SJSA1 (cell line): ENCODE measurements at places on chromosomes 1 and 21.

DNA sequence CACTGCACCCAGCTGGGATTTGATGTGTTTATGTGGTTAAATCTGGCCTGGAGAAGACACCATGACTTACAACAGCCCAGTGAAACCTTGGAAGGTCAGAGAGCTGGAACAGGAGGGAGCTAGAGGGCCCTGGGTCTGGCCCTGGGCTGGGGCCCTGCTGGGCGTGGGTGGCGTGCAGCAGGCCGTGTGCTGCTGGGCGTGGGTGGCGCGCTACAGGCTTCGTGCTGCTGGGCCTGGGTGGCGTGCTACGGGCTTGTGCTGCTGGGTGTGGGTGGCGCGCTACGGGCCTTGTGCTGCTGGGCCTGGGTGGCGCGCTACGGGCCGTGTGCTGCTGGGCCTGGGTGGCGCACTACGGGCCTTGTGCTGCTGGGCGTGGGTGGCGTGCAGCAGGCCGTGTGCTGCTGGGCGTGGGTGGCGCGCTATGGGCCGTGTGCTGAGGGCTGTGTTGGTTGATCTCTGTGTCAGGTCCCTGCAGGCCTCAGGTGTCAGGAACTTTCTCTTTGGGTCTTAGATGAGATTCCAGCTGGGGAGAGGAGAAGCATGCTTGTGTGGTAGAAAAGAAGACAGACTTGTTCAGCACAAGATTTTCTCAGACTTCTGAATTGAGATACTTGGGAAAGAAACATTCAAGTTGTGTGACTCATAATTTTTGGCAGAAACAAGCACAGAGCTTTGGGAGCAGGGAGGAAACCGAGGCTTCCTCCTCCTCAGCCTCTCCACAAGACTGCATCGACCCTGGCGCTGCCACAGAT lies 66.0 kb downstream of the COL18A1 start:
- H3K36me3 ChIP-seq, result no peaks in the 10 kb centered on the region; the same call in 1 of the 2 replicates
- H3K27ac ChIP-seq, result peak overlapping the region; percentile 73
- H3K4me1 ChIP-seq, result peaks cover 52% of the 10 kb centered on the region
- peak; percentile 86 for DNase-seq
- no peaks in the 10 kb centered on the region for H3K27me3 ChIP-seq
- H3K4me3 ChIP-seq, result peak overlapping the region; percentile 2

DNA sequence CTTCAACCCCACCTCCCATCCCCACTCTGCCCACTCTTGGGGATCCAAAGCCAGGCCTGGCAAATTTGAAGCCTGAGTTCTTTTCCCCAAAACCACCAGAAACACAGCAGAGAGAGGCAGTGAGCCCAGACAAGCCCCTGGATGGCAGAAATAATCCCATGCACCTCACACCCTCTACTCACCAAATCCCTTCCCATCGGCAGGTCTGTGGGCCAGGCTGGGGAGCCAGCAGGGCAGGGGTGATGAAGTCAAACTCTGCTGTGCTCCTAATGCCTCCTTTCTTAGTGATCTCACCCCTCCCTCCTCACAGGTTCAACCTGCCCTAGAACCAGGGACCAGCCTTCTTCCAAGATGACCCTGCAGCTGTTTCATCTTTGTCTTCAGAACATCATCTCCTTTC lies 72.4 kb downstream of the GLIS1 start:
- DNase-seq, result no peak
- no peaks in the 10 kb centered on the region for H3K36me3 ChIP-seq
- H3K27ac ChIP-seq, result no peak overlapping the region
- H3K27me3 ChIP-seq, result no peaks in the 10 kb centered on the region

DNA sequence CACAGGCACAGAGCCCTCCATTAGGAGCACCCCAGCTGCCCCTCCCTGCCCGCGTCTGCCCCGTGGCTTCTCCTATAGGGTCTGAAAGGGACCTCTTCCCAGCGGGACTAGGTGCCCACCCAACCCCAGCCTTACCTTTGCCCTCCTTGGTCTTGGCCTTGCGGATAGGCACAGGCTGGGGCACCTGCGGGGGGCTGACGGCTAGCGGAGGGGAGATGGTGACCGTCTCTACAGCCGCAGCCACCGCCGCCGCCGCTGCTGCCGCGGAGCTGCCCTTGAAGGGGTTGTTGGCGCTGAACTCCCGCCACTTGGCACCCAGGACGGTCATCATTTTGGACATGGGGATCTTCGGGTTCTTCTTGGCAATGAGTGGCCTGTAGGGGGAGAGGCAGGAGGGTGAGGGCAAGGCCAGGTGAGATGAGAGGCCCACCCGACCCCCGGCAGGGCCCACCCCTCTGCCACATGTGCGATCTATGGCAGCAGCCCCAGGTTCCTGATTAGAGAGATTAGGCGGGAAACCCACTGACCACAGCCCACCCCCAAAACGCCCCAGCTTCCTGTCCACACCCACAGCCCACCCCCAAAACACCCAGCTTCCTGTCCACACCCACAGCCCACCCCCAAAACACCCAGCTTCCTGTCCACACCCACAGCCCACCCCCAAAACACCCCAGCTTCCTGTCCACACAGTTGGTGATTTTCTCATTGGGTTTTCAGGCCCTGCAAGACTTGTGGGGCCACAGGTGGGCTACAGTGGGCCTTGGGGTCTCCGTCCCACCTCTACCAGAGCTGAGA lies 25.4 kb downstream of the CHD5 start:
- peaks cover 5% of the 10 kb centered on the region; the same call in 1 of the 2 replicates for H3K4me1 ChIP-seq
- no peaks in the 10 kb centered on the region for H3K36me3 ChIP-seq
- H3K27ac ChIP-seq, result no peak overlapping the region
- H3K27me3 ChIP-seq, result no peaks in the 10 kb centered on the region

- no peak overlapping the region for H3K4me3 ChIP-seq
- H3K27me3 ChIP-seq, result no peaks in the 10 kb centered on the region
- no peak for DNase-seq
- no peak overlapping the region for H3K27ac ChIP-seq
- no peaks in the 10 kb centered on the region for H3K36me3 ChIP-seq
Observed at GRCh38 chr1:36961062-36961615, 73.2 kb downstream of the GRIK3 start.

GRCh38 chr1:199937661-199938060 lies 89.8 kb upstream of the NR5A2 start:
- no peaks in the 10 kb centered on the region; the same call in 1 of the 2 replicates for H3K4me1 ChIP-seq
- H3K27ac ChIP-seq, result no peak overlapping the region
- H3K27me3 ChIP-seq, result no peaks in the 10 kb centered on the region
- no peak for DNase-seq
- H3K4me3 ChIP-seq, result no peak overlapping the region

DNA sequence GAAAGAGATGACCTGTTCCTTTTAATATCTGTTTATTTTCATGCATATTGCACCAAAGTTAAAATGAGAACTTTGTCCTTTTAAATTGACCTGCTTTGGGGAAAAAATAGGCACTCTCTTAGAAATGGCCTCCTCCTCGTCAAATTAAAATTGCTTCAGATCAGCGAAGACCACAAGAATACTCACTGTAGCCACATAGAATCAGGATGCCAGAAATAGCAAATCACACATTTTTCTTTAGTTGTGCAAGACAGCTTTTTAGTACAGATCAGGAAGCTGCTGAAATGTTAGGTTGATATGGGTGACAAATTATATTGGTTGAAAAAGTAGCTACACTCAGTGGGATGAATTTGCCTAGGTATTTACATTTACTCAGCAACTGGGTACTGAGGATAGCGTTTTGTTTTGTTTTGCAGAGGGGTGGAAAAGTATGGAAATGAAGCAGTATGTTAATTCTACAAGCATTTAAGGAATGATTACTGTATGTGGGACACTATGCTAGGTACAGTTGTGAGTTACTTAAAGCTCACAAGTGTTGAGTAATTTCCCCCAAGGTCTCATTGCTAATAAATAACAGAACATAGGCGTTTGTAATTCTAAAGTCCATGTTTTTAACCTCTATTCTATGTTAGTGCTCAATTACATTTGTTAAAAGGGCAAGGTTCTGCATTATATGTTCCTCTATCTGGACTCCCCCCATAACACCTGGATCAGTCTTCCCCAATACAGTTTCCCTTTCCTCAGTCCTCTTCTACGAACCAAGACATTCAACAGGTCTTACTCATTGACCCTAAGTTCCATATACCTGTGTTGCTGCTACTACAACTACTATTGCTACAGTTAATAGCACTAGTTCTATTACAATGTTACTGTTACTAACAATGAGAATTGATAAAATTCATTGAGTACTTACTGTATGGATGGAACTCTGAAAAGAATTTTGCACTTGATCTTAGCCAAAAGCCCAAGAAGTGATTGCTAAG lies 99.4 kb upstream of the S1PR1 start:
- H3K27ac ChIP-seq, result no peak overlapping the region
- DNase-seq, result no peak
- no peak overlapping the region for H3K4me3 ChIP-seq
- H3K27me3 ChIP-seq, result no peaks in the 10 kb centered on the region
- H3K36me3 ChIP-seq, result no peaks in the 10 kb centered on the region
- H3K4me1 ChIP-seq, result peaks cover 5% of the 10 kb centered on the region; the same call in 1 of the 2 replicates

GRCh38 chr1:208604295-208604694 lies 360.1 kb upstream of the PLXNA2 start:
- no peak overlapping the region; the same call in 1 of the 2 replicates for H3K27ac ChIP-seq
- H3K4me1 ChIP-seq, result peaks cover 10% of the 10 kb centered on the region
- no peak overlapping the region for H3K4me3 ChIP-seq
- 0 out of 2 replicates have a peak, but pooled peaks cover 3% of the 10 kb centered on the region for H3K36me3 ChIP-seq
- no peaks in the 10 kb centered on the region for H3K27me3 ChIP-seq

- H3K4me3 ChIP-seq, result no peak overlapping the region
- H3K27ac ChIP-seq, result no peak overlapping the region
- H3K36me3 ChIP-seq, result no peaks in the 10 kb centered on the region
- no peaks in the 10 kb centered on the region for H3K27me3 ChIP-seq
- 0 out of 2 replicates have a peak, but pooled peaks cover 4% of the 10 kb centered on the region for H3K4me1 ChIP-seq
Observed at GRCh38 chr1:206955476-206956451, 9.5 kb upstream of the PIGR start.

DNA sequence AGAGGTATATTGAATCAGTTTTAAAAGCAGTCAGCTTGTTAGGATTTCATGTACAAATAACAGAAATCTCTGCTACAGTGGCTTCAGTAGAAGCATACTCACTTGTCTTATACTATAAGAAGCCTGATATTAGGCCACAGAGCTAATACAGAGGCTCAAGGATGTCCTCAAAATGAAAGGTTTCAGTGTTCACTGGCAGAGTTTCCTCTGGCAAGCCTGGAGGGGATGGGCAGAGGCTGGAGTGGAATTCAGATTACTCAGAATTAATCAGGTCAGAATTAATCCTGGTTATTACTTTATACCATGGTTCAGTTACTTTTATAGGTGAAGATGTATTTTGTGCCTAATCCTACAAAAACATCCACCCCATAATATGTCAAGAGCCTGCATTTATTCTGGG lies 520.5 kb downstream of the USP25 start:
- DNase-seq, result no peak
- H3K36me3 ChIP-seq, result no peaks in the 10 kb centered on the region
- no peaks in the 10 kb centered on the region for H3K27me3 ChIP-seq
- no peaks in the 10 kb centered on the region for H3K4me1 ChIP-seq
- H3K4me3 ChIP-seq, result no peak overlapping the region
- no peak overlapping the region for H3K27ac ChIP-seq

DNA sequence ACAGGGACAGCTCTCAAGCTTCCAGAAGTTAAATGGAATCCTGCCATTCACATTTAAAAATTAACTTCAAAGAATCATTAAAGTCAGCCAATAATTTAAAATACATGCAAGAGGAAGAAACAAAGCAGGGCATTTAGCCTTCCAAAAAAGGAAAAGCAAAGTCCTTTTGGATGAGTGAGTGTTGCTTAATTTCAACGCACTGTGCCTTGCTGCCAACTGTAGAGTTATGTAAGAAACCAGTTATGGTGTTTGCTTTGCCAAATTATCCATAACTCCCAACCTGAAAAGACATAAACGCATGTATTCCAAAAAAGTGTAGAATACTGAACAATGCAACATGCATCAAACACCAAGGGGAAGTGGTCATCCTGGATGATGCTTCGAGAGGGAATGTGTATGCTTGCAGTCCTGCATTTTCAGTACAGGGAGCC lies 16.1 kb upstream of the KCNE1 start:
- H3K4me1 ChIP-seq, result peaks cover 44% of the 10 kb centered on the region
- no peaks in the 10 kb centered on the region for H3K27me3 ChIP-seq
- DNase-seq, result no peak
- H3K27ac ChIP-seq, result no peak overlapping the region; the same call in 1 of the 2 replicates

- no peak overlapping the region for H3K4me3 ChIP-seq
- H3K4me1 ChIP-seq, result peaks cover 37% of the 10 kb centered on the region
- DNase-seq, result no peak
- no peak overlapping the region for H3K27ac ChIP-seq
Observed at GRCh38 chr1:201941420-201942128, 4.8 kb downstream of the LMOD1 start.

DNA sequence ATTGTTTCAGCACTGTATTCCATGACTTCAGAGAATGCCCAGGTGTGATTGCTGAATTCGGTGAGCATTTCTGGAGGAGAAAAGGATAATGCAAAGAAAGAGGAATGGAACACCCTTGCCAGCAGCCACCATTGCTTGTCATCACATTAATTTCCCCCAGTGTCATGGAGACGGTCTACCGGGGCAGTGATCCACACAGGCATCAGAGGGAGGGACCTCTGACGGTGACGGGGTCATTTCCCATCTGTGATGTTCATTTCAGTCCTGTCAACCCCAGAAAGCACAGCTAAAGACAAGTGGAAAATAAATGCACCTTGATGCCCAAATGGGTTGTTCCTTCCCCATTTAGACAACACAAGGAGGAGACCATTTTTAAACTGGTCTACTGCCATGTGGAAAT lies 376.4 kb downstream of the PCP4 start:
- no peak overlapping the region for H3K4me3 ChIP-seq
- H3K4me1 ChIP-seq, result no peaks in the 10 kb centered on the region
- no peaks in the 10 kb centered on the region for H3K36me3 ChIP-seq
- H3K27ac ChIP-seq, result no peak overlapping the region
- DNase-seq, result no peak

DNA sequence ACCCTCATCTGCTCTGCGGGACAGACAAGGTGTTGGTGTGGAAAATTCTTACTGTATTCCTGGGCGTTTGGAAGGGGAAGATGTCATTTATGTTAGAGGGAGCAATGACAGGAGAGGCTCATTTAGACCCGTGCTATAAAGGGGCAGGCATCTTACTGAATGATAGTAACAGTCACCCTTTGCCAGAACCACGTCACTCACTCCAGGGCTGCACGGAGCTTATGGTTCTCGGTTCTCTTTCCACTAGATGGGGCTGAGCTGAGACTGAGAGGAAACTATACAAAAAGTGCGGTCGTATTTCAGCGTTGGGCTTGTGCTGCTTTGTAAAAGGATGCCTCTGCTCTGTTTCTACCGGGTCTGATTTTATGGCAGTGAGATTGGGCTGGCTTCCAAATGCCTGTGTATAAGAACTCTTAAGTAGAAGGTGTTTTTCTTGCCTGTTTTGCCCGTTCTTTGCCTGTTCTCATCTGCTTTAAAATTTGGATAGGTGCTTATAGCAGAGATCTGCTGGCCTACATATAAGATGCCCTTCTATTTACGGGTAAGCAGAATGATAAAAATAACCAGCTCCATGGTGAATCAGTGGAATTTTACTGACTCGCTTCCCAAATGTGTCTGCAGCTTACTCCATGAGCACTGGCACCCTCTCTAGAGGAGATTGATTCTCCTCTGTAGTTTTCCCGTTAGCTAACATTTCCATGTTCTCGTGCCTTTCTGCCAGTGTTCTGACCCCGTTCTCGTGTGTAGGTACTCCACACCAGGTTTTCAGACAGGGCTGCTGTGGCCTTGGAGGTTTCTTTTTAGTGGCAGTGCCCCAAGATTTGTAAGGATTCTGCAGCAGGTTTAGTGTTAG lies 55.9 kb downstream of the MRPS6 start:
- H3K27ac ChIP-seq, result no peak overlapping the region
- peak; percentile 69 for DNase-seq
- H3K36me3 ChIP-seq, result peaks cover 43% of the 10 kb centered on the region
- no peaks in the 10 kb centered on the region for H3K27me3 ChIP-seq
- no peak overlapping the region for H3K4me3 ChIP-seq

- 0 out of 2 replicates have a peak, but pooled peaks cover 4% of the 10 kb centered on the region for H3K4me1 ChIP-seq
- H3K27ac ChIP-seq, result no peak overlapping the region
- H3K27me3 ChIP-seq, result no peaks in the 10 kb centered on the region
- DNase-seq, result no peak
- H3K4me3 ChIP-seq, result no peak overlapping the region
Observed at GRCh38 chr1:185080422-185080821, 35.1 kb downstream of the RNF2 start.
